NCI-H1694 treated with DMSO at 0.1 percent for 48 hours (cell line): ENCODE measurements at places on chromosomes 13 and 19.
A peak's percentile ranks its signal among the peaks of the same experiment; 100 is the strongest.

GRCh38 chr13:50726164-50726563 is 117.3 kb downstream of the DLEU7 start:
- no peak for DNase-seq

- DNase-seq, result no peak
Observed at GRCh38 chr19:53657330-53657729, 25.5 kb downstream of the DPRX start.

DNA sequence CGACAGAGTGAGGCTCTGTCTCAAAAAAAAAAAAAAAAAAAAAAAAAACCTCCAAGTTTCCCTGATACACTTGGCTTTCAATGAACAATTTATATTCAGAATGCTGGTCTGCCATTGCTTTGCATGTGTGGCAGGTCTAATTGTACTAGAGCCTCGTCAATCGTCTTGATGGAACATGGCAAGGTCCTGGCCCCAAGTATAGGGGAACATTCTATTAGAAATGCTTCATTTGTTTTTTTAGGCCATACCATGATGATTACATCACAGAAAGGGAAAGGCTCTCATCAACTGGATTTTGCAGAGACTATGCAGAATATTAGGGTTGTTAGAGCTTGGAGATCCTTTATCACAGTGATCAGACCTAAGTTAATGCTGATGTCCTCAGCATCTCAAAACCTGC is 28.0 kb downstream of the SPRY2 start:
- no peak for DNase-seq

DNA sequence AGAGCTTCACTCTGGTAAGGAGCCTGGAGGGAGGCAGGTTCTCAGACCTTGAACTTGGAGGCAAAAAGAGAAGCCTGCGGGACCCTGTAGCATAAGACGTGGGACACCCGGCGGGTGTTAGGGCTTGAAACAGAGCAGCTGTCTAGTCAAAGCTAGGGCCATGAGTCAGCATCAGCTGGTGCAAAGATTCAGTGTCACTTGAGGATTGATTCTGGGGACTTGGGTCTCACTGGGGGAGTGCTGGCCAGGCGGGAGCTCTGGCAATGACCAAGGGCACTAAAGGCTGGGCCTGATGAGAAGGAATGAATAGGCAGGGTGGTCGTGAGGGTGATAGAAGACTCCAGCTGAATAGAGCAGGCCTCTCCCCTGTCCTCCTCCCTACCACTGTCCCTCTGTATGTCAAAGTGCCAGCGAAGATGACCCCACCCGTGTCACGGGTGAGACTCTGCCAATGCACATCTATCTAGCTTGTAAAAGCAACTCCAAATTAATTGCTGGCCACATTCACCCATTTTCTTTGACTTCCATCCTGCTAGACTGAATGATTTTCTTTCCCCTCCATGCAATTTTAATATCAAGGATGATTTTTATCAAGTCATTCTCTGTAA is 97.1 kb downstream of the MBNL2 start:
- DNase-seq, result no peak

DNA sequence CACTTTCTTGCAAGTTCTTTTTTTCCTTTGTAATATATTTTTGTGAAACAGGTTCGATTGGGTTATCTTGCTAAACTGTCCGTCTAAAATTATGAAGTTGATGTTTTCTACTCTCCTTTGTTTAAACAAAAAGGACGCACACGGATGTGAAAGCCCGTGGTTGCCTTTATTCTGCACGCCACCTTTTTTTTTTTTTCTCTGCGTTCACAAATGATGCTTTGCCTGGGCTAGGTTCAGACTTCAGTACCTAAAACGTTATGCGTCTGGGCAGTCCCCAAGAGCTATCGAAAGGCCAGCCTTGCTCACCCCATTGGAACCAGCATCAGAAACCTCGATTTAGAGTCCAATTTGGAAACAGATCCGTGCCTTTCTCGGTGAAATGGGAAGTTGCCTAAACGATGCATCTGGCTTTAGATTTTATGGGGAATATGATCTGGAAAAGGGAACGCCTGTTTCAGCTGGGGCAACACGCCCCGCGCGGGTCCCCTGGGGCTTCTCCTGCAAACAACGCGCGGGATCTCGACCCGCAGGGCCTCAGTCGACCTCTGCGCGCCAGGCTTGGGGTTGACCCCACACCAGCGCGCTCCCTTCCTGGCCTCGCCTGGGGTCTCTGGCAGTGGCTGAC is 113.9 kb downstream of the KCNRG start:
- no peak for DNase-seq

DNA sequence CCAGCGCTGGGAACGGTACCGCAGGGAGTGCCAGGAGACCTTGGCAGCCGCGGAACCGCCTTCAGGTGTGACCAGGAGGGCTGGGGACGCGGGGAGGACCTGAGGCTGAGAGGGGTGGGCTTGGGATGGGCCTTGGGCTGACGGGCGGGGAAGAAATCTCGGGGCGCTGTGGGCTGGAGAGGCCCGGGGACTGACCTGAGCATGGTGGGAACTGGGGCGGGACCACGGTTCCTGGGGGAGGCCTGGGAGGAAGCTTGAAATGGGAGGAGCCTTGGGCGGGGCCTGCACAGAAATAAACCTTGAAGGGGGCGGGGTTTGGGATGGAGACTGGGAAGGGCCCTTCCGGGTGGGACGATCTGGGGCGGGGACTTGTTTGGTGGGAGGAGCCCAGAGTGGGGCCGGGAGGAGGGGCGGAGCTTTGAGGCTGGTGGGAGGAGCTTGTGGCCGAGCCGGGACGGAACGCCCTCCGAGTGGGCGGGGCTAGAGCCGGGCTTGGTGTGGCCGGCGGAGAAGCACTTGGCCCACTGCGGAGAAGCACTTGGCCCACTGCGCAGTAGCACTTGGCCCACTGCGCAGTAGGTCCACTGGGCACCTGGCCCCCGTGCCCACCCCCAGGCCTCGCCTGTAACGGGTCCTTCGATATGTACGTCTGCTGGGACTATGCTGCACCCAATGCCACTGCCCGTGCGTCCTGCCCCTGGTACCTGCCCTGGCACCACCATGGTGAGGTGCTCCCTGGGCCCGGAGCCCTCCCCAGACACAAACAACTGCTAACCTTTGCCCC is 2.8 kb downstream of the GIPR start:
- DNase-seq, result no peak

- DNase-seq, result no peak
Observed at GRCh38 chr13:37192956-37193355, 87.5 kb upstream of the CSNK1A1L start.

- DNase-seq, result no peak
Observed at GRCh38 chr13:66996503-66996902, 233.6 kb downstream of the PCDH9 start.

GRCh38 chr19:7902796-7903243 is 857 bp upstream of the MAP2K7 start:
- DNase-seq, result no peak

GRCh38 chr19:7926021-7926726 is at the start of gene CTXN1:
Gene CTXN1, minus strand, starts transcription at chr19:7926135. Its CDS starts 597 bp downstream, at chr19:7925538.
- DNase-seq, result no peak

GRCh38 chr13:51663973-51664957 is 80.0 kb downstream of the WDFY2 start:
- no peak for DNase-seq

- no peak for DNase-seq
Observed at GRCh38 chr19:30387311-30388115, 15.3 kb downstream of the ZNF536 start.

DNA sequence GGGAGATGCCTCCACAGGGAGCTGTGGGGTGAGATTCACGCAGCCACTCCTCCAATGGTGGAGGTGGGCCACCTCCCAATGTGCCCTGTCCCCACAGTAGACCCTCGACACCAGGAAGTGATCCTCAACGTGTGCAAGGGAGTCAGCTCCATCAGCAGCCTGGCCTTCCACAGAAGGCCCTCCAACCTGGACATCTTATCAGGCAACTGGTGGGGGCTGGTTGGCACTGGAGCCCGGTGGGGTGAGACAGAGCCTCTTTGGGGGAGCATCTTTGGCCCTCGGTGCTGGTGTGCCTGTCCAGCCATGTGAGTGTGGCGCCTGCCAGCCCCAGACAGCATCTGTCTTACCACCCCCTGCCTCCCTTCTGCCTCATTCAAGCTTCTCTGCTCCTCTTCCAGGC is 19.7 kb upstream of the RNF17 start:
- DNase-seq, result no peak

DNA sequence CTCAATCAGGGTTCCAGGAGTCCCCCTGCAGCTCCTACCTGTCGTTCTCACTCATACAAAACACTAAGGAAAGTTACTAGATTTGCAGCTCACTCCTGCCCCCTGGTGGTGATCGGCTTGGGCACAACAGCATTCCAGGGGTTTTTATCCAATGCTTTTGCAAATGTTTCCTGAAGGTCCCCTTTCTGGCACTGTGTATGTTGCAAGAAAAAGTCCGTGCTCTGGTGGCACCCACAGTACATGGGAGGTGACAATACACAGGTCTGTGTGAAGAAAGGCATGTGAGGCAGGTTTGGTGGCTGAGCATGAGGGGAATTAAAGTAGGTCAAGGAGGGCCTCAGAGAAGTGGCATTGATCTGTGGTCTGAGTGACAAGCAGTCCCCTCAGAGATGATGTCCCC is 8.6 kb upstream of the TYK2 start:
- DNase-seq, result peak; percentile 68
